Activated T-helper 2 cell treated with anti-CD3 and anti-CD28 coated beads, Interferon-gamma antibody, Interleukin-2, Interleukin-4, amounts not matched to agents 10 μg/mL and 5 μg/mL and 100 μg/mL, durations not matched to agents 14 hours and 24 hours and 36 hours (primary cell): ENCODE measurements at places on chromosomes 1 and 21. TPM values are rescaled to one million over a fixed set of nuclear protein-coding genes. Genes with fewer than 3 reads are reported as not detected.

DNA sequence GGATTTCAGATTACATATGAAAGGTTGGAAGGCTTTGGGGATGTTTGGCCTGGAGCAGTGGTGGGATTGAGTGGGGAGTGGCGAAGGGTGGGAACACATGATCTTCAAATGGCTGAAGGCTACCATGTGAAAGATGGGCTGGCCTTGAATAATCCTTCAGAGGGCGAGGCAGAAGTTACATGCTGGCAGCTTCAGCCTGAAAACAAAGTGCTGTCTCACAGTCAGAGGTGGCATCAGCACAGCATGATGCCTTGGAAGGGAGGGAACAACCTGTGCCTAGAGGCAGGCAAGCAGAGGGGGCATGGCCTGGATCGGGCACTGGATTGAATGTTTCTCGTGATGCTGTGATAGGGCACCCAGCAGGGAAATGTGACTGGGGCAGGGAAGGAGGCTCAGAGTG, 130.8 kb downstream of the BEND5 start:
- H3K4me3 ChIP-seq = no peak overlapping the region
- no peaks in the 10 kb centered on the region for H3K4me1 ChIP-seq
- DNase-seq = no peak
- H3K36me3 ChIP-seq = no peaks in the 10 kb centered on the region
- no peak overlapping the region for H3K27ac ChIP-seq
- H3K27me3 ChIP-seq = peaks cover 4% of the 10 kb centered on the region

DNA sequence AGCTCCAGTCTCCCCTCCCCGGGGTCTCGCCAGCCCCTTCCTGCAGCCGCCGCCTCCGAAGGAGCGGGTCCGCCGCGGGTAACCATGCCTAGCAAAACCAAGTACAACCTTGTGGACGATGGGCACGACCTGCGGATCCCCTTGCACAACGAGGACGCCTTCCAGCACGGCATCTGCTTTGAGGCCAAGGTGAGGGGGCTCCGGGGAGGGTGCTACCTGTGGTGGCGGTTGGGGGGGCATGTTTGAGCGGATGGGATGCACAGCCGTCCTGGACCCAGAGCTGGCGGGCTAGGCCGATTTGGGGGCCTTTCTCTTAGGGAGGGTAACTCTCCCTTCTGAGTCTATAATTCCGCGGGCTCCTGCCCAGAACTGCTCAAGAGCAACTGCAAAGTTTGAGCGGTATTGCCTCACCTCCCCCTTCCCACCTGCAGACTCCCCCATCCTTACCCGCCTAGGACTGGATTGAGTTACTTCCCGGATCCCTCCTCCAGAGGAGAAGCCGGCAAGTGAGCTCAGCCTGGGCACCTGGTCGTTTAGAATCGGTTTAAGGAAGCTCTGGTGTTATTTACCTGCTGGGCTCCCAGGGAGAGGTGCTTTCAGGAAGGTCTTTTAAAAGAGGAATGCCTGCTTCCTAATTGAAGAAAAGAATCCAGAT, 730 bp downstream of the NOS1AP start:
- H3K36me3 ChIP-seq = no peaks in the 10 kb centered on the region
- H3K27me3 ChIP-seq = peaks cover 68% of the 10 kb centered on the region
- DNase-seq = no peak
- no peak overlapping the region for H3K27ac ChIP-seq
- peak overlapping the region; percentile 76 for H3K4me3 ChIP-seq

- no peak overlapping the region for H3K27ac ChIP-seq
- H3K4me3 ChIP-seq = no peak overlapping the region
- no peaks in the 10 kb centered on the region for H3K36me3 ChIP-seq
- no peak for DNase-seq
- no peaks in the 10 kb centered on the region for H3K4me1 ChIP-seq
These were observed 104.6 kb downstream of the CACNA1E start for GRCh38 chr1:181587870-181588438.

LDLRAD2 gene
- not detected in 2 replicates for total RNA-seq

DNA sequence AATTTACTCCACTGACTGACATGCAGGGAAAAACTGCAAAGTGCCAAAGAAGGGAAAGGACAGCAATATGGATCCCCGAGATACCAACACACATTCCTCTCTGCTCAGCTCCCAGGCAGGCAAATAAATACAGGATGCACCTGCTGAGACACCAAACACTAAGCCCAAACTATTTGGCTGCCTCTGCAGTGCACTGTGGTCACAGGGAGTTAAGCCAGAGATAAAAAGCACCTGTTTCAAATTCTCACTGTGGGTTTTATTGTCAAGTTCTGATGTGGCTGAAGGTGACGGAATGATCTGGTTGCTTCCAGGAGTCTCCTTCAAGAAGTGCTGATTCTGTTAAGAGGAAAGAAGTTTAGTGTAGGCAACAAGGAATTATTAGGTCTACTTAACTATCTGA, 17.7 kb downstream of the TEX38 start:
- no peak overlapping the region for H3K4me3 ChIP-seq
- no peak for DNase-seq
- H3K36me3 ChIP-seq = peaks cover 87% of the 10 kb centered on the region
- no peak overlapping the region for H3K27ac ChIP-seq

GRCh38 chr1:208118841-208119606, 125.2 kb downstream of the PLXNA2 start:
- H3K27ac ChIP-seq = no peak overlapping the region
- no peaks in the 10 kb centered on the region for H3K4me1 ChIP-seq
- H3K27me3 ChIP-seq = peaks cover 4% of the 10 kb centered on the region
- no peak overlapping the region for H3K4me3 ChIP-seq
- no peaks in the 10 kb centered on the region for H3K36me3 ChIP-seq

- no peak overlapping the region for H3K4me3 ChIP-seq
- no peak overlapping the region for H3K27ac ChIP-seq
- DNase-seq = no peak
These were observed 19.7 kb upstream of the GNG4 start for GRCh38 chr1:235669277-235669676.

- H3K4me1 ChIP-seq = no peaks in the 10 kb centered on the region
- peaks cover 7% of the 10 kb centered on the region for H3K27me3 ChIP-seq
- peaks cover 3% of the 10 kb centered on the region for H3K36me3 ChIP-seq
These were observed 48.2 kb downstream of the CYP2J2 start for GRCh38 chr1:59878370-59878769.

DNA sequence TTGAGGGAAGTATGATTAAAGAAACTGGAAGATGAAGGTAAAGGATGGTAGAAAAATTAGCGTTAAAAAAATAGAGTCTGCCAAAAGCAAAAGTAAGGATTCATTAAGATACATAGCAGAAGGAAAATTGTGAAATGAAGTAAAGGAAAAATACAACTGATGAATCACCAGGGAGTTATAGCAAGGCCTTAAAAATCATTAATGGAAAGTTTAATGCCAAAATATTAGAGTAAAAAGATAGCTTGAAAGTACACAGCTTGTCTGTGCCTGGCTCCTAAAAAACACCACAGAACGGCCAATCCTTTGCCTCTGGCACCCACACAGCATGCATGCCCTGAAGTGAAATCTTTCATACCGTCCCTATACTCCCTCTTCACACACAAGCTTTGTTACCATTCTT, 66.9 kb upstream of the APOBEC4 start:
- H3K27ac ChIP-seq = no peak overlapping the region
- H3K4me1 ChIP-seq = no peaks in the 10 kb centered on the region
- no peaks in the 10 kb centered on the region for H3K36me3 ChIP-seq
- no peak for DNase-seq
- no peaks in the 10 kb centered on the region for H3K27me3 ChIP-seq
- no peak overlapping the region for H3K4me3 ChIP-seq

GRCh38 chr1:174169342-174169741, 10.0 kb downstream of the RABGAP1L start:
- no peaks in the 10 kb centered on the region for H3K27me3 ChIP-seq
- peaks cover 29% of the 10 kb centered on the region for H3K4me1 ChIP-seq
- H3K4me3 ChIP-seq = no peak overlapping the region
- no peak for DNase-seq
- no peak overlapping the region for H3K27ac ChIP-seq
- H3K36me3 ChIP-seq = peaks cover 6% of the 10 kb centered on the region

MATN1 gene
- 0.21 and 0.44 TPM in 2 replicates for total RNA-seq

- H3K36me3 ChIP-seq = no peaks in the 10 kb centered on the region
- no peaks in the 10 kb centered on the region for H3K4me1 ChIP-seq
- H3K27me3 ChIP-seq = no peaks in the 10 kb centered on the region
- peak; percentile 10 for DNase-seq
- H3K4me3 ChIP-seq = no peak overlapping the region
These were observed 67.4 kb downstream of the ARHGEF10L start for GRCh38 chr1:17606826-17607440.

FAM72C gene
- total RNA-seq = 16.9 and 18.7 TPM in 2 replicates
